ENCODE measurements at places on chromosomes 1 and 21. TPM values are rescaled to one million over a fixed set of nuclear protein-coding genes. Genes with fewer than 3 reads are reported as not detected.

The CFHR3 gene
- total RNA-seq, result not detected

The LRRC3 gene
- total RNA-seq, result 0.99 TPM

The OR2W3 gene
- not detected for total RNA-seq

The DMAP1 gene
- 16.6 TPM for total RNA-seq

The RPTN gene
- total RNA-seq, result not detected

The REN gene
- total RNA-seq, result not detected

The PGLYRP3 gene
- total RNA-seq, result not detected

The WDTC1 gene
- total RNA-seq, result 15.0 TPM

The NR1I3 gene
- not detected for total RNA-seq

The COL18A1 gene
- 139 TPM for total RNA-seq

The CYB5RL gene
- total RNA-seq, result 4.2 TPM

The IKBKE gene
- total RNA-seq, result 11.1 TPM

The COL16A1 gene
- 0.79 TPM for total RNA-seq

The RAB3B gene
- 1.2 TPM for total RNA-seq

The CAPN8 gene
- not detected for total RNA-seq

The TSPAN1 gene
- 0.22 TPM for total RNA-seq

The HHAT gene
- total RNA-seq, result 0.65 TPM

The MYBPH gene
- not detected for total RNA-seq

The RBM34 gene
- total RNA-seq, result 36.0 TPM

The MFAP2 gene
- total RNA-seq, result 25.6 TPM

The MOB3C gene
- total RNA-seq, result 6.3 TPM

The MYOC gene
- total RNA-seq, result not detected
